ENCODE measurements at places on chromosomes 5 and 9.
A peak's percentile ranks its signal among the peaks of the same experiment; 100 is the strongest.

DNA sequence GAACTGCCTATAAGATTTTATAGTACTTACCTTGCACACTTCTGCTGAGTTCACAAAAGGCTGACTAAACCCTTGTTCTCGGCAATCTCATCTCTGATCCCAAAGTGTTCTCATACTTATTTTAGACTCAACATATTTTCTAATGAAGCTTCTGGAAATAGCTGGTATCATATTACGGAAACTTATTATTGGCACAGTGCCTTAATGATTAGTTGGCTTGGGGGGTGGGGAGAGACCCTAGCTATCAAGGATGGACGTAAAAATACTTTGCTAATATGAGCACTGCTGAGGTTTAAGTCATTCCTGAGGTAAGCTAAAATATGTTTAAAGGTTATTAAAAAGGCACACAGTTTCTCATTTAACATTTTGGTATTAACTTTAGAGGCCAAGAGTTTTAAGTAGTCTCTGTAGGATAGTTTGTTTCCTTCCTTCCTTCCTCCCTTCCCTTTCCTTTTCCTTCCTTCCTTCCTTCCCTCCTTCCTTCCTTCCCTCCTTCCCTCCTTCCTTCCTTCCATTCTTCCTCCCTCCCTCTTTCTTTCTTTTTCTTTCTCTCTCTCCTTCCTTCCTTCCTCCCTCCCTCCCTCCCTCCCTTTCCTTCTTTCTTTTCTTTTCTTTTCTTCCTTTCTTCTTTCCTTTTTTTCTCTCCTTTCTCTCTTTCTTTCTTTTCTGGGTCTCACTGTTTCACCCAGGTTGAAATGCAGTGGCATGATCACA, 31.5 kb downstream of the ZSWIM6 start:
- DNase-seq, result no peak

DNA sequence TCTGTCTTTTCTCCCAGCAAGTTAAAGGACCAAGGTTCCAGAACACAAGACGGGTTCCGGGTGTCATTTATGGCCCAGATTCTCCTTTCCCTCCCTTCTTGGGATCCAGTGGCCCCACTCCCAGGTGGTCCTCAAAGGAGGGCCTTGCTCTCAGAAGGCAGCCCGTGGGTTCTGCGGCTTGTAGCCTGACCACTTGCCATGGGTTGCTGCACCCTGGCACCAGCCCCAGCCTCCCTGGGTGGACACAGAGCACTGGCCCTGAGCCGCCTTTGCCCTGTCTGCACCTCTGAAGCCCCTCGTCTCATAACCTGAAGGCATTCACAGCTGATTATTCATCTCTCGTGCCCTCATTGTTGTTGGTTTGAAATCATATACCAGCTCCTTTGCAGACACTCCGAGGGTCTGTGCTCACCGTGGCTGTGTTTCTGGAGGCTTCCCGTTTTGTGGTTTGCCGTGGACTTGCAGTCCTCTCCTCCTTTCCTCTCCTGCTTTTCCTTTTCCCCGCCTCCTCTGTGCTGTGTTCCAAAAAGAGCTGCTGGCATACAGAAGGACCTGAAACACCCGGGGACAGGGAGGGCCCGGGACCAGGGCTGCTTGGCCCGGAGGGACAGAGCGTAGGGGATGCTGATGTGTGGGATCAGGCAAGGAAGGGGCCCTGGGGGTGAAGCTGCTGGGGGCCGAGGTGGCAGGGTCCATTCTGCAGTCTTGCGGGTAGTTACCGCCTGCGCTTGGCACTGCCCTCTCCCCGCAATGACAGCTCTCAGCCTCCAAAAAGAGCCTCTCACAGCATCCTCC, 49.5 kb upstream of the FCN2 start:
- no peak for DNase-seq

GRCh38 chr5:38497946-38498345, 58.5 kb downstream of the LIFR start:
- DNase-seq, result no peak

GRCh38 chr5:561408-561807, 37.2 kb upstream of the SLC9A3 start:
- DNase-seq, result no peak

DNA sequence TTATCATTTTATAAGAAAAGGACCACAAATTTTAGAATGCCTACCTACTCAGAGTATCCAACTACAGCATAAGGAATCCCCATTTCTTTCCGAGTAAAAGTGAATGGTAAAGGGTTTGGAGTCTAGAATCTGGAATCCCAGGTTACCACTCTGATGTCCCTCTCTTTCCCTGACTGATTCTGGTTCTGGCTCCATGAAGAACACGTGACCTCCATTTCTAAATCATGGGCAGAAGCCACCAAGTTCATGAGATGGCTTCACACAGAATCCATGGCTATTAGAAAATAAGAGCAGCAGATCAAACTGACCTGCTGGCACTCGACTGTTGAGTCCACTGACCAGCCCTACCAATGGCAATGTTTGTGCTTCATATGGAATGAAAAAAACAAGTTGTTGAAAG, 40.7 kb downstream of the PFDN1 start:
- no peak for DNase-seq

GRCh38 chr5:9495121-9495520, 50.8 kb downstream of the SEMA5A start:
- DNase-seq, result no peak

GRCh38 chr5:109410389-109411148, 795 bp upstream of the PJA2 start:
- peak; percentile 69 for DNase-seq

Measured in neural crest cell (in vitro differentiated cells).